Frontal cortex (tissue), 4 donors: ENCODE measurements at places on chromosomes 1 and 21. TPM values are rescaled to one million over a fixed set of nuclear protein-coding genes. Genes with fewer than 3 reads are reported as not detected.

- no peak for DNase-seq
These were observed 27.0 kb upstream of the SLC16A1 start for GRCh38 chr1:112982853-112983536.

Gene SPOCD1
- total RNA-seq: under 0.01 TPM

- DNase-seq: no peak
These were observed 59.5 kb downstream of the PIK3R3 start for GRCh38 chr1:46072975-46073374.

- DNase-seq: no peak
These were observed 15.3 kb downstream of the CD2 start for GRCh38 chr1:116769561-116769977.

DNA sequence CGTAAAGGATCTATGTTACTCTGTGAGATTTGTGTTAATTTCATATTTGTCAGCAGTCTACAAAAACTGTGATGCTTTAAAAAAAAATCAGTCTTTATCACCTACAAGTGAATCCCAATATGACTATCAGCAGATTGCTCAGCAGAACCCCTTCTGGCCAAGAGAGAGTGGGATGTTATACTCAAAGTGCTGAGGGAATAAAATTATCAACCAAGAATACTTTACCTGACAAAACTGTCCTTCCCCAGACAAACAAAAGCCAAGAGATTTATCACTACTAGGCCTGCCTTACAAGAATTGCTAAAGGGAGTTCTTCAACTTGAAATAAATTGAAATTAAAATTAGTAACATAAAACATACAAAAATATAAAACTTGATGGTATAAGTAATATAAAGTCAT, 105.2 kb downstream of the SLC35F3 start:
- DNase-seq: no peak

DNA sequence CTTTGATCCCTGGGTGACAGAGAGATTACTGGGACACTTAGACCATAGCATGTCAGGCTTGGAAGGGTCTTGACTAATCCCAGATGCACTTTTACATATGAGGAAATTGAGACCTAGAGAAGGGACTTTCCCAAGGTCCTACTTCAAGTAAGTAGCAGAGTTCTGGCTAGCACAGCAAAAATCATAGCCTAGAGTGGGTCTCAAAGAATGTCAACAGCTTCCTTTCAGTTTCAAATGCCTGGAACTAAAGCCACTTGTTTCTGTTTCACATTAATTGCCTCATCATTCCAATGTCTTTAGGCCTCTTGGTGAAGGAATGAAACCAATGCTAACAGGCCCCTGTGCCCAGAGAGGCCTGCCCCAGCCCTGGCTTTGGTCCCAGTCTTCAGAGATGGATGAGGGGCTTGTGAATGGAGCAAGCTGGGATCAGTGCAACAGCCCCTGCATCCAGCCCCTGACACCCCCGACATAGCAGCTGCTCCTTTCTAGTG, 26.6 kb downstream of the ATF3 start:
- no peak for DNase-seq

Gene DEPDC1
- 2.4 TPM for total RNA-seq

- no peak for DNase-seq
These were observed 17.5 kb upstream of the DUSP10 start for GRCh38 chr1:221759436-221759835.

DNA sequence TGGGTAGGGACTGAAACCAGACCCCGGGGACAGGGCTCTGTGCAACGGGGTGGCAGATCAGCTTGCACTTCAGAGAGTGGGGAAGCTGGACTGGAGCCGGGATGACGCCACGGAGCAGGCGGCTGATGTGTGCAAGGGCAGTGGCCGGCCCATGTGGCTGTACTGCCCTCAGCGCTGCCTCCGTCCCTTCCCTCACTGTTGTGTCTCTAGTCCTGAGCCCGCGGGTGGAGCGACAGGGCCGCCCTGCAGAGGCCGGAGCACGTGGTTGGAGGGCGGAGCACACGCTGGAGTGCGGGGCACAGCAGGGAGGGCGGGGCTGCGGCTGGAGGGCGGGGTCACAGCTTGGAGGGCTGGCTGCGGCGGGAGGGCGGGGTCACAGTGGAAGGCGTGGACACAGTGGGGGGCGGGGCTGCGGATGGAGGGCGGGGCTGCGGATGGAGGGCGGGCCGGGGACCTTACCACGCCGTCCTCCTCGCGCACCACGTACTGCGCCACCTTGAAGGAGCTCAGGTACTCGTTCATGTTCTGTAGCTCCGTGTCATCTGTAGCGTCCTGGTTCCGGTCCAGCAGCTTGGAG, 52.4 kb downstream of the CHD5 start:
- peak; percentile 81 for DNase-seq

GRCh38 chr1:166145499-166145898, 21.3 kb downstream of the FAM78B start:
- no peak for DNase-seq

DNA sequence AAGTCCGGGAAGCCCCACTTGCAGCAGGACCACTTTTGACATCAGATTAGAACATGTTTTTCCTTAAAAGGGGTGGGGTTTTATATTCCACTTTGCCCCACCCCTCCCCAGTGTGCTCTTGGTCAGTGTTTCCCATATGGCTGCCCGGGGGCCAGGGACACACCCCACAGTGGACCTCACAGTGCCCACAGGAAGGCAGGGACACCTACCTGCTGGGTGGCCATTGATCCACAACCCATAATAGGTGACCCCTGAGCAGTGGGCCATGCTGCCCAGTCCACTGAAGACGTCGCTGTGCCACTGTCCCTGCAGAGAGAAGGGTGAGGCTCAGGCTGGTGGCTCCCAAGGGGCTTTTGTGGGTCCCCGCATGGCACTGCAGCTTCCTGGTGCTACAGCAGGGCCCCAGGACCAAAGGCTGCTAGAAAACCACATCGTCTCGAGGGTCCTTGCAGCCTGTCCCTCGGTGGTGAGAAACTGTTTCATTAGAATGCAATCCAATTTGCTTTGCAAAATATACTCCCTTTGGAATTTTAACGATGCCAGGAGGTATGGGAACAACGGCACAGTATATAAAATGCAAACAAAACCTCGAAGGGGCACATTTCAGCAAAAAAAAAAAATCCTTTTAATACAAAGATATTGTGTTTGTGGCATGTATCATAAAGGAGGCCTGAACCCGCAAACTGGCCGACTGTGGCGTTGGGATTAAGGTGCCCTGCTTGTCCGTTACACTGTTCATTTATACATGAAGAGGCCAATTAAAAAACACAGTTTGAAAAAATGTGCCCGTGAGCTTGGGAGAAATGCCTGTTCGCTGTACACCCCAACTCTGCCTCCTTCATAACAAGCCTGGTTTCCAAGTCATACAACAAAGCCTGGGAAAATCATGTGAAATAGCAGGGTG, 16.9 kb downstream of the MORN1 start:
- DNase-seq: no peak

GRCh38 chr1:155324717-155325602, 4.3 kb downstream of the RUSC1 start:
- no peak for DNase-seq
